Fibroblast of upper back skin (primary cell): ENCODE measurements at places on chromosomes 4 and X.

GRCh38 chr4:52996261-52997131 lies 134.4 kb downstream of the RASL11B start:
- DNase-seq, result peak; percentile 76

- no peak for DNase-seq
These were observed 72.6 kb upstream of the MBNL3 start for GRCh38 chrX:132561483-132561882.

DNA sequence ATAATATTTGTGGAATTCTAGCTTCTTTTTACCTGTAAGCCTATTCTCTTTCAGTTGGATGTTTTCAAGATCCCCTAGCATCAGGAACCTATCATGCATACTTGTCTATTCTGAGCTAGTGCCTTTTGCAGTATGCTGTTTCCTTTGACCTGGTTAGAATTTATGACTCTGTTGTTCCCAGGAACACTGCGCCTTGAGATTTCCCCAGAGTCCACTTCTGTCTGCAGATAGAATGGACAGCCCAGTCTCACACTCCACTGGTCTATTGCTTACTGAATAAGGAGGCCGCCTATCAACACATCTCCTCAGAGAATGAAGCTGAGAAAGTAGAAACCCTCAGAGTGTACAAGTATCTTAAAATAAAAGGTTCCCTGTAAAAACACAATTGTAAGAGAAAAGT lies 465.1 kb upstream of the GALNTL6 start:
- DNase-seq, result no peak

GRCh38 chrX:29587107-29587506 lies 628.3 kb upstream of the MAGEB2 start:
- DNase-seq, result no peak

GRCh38 chr4:137659431-137659830 lies 127.1 kb upstream of the PCDH18 start:
- DNase-seq, result peak; percentile 82

- DNase-seq, result no peak
These were observed 9.6 kb downstream of the ODAPH start for GRCh38 chr4:75565481-75565880.

GRCh38 chr4:122879001-122879400 lies 43.4 kb downstream of the NUDT6 start:
- DNase-seq, result no peak

- DNase-seq, result peak; percentile 40
These were observed 77.2 kb downstream of the ATP10D start for GRCh38 chr4:47562297-47562696.

DNA sequence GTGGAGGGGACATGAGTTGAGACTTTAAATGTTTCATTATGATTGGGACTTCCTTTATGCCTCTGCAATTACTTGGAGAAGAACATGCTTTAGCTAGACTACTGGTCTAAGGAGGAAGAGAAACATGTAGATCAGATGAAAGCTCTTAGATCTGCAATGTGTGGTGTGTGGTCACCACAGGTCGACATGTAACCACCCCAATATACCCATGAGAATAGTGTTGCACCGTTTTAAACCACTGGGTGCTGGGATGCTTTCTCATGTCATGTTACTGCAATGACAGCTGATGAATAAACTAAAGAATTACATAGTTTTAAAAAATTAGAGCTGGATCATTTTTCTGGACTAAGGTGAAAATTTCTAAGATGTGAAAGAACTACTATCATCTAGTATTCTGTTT lies 1039.7 kb downstream of the RAPGEF2 start:
- no peak for DNase-seq

DNA sequence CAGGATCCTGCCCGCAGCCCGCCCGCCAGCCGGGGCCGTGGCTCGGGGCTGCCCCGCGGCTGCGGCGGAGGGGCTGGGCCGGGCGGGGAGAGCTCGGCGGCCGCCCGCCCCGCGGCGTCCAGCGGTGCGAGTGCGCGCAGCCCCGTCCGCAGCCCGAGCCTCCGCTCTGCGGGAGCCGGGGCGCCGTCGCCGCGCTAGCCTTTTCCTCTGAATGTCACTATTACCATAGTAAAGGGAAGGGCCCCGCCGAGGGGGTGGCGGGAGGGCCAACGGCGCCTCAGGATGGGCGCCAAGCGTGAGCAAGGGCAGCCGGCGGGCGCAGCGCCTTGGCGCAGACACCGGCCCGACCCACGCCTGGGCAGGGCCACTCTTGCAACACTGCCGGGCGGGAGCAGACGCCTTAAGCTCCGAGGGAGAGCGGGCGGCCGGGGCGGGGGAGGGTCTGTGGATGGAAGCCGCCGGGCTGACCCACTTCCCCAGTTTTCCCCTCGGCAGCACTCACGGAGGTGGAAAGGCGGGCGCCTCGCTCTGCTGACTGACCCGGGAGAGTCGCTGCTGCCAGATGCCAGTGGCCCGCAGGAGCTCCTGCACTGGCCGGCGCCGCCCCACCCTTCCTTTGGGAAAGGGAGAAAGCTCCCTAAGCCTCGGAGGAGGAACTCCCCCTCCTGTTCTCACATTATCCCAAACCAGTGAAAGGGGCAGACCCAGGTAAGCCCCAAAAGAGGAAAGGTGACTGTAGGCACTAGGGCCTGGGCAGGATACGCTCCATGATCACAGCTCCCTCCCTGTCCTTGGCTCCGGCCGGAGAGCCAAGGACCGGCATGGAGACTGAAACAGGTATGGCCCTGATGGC lies 329.4 kb downstream of the HNRNPD start:
- DNase-seq, result peak; percentile 23

- DNase-seq, result no peak
These were observed 519.2 kb downstream of the RPA4 start for GRCh38 chrX:97402903-97403302.

GRCh38 chrX:131853440-131853839 lies 169.7 kb upstream of the STK26 start:
- no peak for DNase-seq

DNA sequence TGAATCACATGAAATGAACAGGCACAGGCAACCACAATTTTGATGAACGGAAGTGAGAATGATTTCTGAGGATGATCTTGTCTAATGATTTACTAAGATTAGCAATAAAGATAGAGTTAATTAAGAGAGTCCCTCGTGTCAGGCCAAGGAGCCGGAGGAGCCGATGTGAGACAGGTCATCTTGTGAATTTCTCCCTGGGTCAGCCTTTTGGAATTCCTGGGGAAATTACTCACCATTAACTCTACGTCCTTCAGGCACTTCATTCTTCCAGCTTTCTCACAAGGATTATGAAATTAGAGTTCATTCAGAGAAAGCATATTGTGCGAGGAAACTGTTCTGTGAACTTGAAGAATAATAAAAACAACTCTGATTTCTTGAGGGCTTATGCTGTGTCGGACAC lies 86.7 kb downstream of the PSAPL1 start:
- DNase-seq, result peak; percentile 61

GRCh38 chr4:150771382-150771781 lies 189.4 kb downstream of the MAB21L2 start:
- no peak for DNase-seq

- DNase-seq, result no peak
These were observed 420 bp downstream of the TSC22D3 start for GRCh38 chrX:107775000-107775733.

GRCh38 chr4:24802648-24803047 lies 7.3 kb downstream of the SOD3 start:
- no peak for DNase-seq

DNA sequence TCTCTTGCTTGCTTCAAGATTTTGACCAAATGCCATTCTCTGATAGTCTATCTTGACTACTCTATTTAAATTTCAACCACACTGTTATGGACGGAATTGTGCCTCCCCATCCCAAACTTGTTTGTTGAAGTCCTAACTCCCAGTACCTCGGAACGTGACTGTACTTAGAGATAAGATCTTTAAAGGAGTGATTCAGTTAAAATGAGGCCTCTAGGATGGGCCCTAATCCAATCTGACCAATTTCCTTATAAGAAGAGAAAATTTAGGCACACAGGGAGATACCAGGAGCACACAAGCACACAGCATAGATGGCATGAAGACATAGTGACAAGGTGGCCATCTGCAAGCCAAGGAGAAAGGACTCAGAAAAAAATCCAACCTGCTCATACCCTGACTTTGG lies 269.9 kb downstream of the KCNIP4 start:
- no peak for DNase-seq

DNA sequence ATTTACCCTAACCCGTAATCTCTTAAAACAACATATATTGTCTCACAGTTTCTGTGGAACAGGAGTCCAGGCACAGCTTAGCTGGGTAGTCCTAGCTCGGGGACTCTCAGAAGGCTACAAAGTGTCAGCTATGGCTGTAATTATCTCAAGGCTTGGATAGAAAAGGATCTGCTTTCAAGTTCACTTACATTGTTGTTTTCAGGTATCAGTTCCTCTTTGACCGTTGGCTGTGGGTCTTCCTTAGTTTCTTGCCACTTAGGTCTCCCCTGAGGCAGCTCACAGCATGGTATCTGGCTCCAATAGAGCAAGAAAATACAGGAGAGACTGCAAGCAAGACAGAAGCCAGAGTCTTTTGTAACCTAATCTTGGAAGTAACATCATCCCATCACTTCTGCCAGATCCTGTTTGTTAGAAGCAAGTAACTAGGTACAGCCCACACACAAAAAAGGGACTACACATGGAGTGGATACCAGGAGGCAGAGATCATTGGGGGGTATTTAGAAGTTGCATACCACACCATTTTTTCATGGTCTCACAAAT lies 137.0 kb downstream of the MAGEB5 start:
- no peak for DNase-seq

- no peak for DNase-seq
These were observed 70.9 kb upstream of the ARHGAP36 start for GRCh38 chrX:130987241-130987640.

DNA sequence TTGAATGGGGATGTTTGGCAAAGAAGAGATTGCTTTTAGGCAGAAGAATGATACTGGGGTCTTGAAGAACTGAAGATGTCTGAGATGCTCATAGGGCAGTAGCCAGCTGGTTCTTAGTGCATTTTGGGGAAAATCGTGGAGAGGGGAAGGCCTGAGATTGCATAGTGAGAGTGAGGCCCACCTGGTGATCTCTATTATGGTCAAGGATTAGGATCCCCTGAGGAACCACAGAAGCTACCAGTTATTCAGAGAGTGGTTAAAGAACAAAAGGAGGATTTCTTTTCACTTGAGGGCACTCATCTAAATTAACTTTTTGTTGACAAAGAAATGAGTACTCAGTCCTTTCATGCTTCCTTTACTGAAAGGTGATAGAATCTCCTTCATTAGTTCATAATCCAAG lies 271.3 kb upstream of the HAND2 start:
- no peak for DNase-seq

- DNase-seq, result no peak
These were observed 12.3 kb downstream of the FHL1 start for GRCh38 chrX:136159611-136160025.

DNA sequence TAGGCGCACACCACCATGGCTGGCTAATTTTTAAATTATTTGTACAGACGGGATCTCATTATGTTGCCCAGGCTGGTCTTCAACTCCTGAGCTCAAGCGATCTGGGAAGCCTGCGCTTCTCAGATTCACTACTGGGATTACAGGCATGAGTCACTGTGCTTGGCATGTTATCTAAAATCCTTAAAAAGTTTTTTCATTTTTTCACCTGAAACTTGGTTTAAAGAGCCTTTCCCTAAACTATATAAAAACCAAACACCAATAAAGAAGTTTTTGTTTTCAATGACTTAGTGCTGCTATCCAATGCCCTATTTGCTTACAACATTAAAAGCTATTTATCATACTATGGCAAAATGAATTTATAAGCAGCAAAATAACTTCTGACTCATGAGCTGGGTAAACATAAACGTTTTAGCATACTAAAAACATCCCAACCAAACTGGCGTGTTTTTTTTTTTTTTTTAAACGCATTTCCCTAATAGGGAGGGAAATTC lies 127.8 kb downstream of the UBE2K start:
- DNase-seq, result peak; percentile 52

- no peak for DNase-seq
These were observed 95.9 kb upstream of the SCOC start for GRCh38 chr4:140277576-140277975.

DNA sequence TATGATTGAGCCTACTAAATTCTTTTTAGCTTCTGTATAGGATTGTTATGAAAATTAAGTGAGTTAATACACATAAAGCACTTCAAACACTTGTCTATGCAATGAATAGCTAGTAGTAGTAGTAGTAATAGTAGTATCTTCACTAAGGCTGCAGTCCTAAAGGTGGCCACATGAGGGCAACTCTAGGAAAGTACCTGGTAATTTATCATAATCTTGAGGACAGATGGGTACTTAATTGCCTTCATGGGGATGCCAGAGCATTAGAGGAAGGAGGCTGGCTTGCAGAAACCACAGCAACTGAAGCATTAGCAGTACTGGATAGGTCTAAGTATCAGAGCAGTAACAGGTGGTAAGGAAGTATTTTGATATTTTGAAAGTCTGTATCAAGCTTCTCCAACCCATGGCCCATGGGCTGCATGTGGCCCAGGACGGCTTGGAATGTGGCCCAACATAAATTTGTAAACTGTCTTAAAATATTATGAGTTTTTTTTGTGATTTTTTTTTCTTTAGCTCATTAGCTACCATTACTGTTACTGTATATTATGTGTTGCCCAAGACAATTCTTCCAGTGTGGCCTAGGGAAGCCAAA lies 17.3 kb downstream of the NIPAL1 start:
- no peak for DNase-seq

DNA sequence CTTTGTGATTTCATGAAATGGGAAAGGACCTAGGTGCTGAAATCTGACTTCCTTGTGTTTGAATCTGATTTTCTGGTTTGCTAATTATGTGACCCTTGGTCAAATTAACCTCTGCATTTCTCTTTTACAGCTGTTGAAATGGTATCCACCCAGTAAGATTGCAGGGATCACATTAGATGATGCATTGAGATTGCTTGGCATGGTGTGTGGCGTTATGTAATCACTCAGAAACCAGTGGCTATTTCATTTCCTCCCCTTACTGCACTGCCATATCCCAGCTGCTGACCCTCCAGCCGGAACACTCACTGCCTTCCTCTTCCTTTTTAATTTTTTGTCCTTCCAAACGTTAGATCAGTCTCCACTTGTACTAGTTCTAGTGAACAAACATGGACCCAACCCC lies 79.0 kb downstream of the KLHL8 start:
- DNase-seq, result no peak

GRCh38 chr4:143285696-143286437 lies 50.8 kb upstream of the GAB1 start:
- no peak for DNase-seq

DNA sequence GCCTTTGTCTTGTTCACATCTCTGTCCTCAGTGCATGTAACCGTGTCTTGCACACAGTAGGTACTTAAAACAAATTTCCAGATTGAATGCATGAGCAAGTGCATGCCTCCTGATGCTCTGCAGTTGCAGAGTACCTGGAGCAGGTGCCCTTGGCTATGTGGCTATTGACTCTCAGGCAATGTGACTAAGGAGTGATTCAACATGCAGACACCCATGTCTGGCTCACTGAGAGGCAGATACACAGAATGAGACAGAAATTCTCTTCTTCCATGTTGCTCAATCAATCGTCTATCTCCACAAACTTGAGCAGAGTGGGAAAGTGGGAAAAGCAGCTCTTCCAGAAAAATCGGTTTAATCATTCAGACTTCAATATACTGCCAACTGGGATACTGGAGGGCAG lies 111.0 kb downstream of the CHRDL1 start:
- DNase-seq, result no peak

- DNase-seq, result peak; percentile 100
These were observed at the start of gene PCDH18 for GRCh38 chr4:137531986-137532868. TSS of gene PCDH18 (minus strand) at chr4:137532494. CDS start at chr4:137532088, 406 bp downstream.
